Midbrain (tissue), 1 donor: ENCODE measurements at places on chromosomes 4 and X.
A peak's percentile ranks its signal among the peaks of the same experiment; 100 is the strongest.

DNA sequence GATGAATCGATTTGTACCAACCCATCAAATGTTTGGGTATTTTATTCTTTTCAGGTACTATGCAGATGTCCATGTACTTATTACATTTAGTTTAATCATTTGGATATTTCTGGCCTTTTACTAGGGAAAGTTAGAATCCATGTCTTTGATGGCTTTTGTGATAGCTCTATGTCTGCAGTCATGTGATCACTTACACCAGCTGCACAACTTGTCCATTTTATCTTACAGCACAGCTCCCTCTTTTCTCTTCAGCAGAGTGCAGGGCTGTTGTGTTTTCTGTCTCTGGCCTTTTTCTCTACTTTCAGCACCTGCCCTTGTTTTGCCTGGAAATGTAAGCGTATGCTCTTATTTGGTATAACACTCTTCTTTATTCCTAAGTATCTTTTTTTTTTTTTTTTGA is 30.6 kb downstream of the WWC2 start:
- peak; percentile 9 for DNase-seq

GRCh38 chrX:20233336-20233735 is 33.4 kb downstream of the RPS6KA3 start:
- no peak for DNase-seq

DNA sequence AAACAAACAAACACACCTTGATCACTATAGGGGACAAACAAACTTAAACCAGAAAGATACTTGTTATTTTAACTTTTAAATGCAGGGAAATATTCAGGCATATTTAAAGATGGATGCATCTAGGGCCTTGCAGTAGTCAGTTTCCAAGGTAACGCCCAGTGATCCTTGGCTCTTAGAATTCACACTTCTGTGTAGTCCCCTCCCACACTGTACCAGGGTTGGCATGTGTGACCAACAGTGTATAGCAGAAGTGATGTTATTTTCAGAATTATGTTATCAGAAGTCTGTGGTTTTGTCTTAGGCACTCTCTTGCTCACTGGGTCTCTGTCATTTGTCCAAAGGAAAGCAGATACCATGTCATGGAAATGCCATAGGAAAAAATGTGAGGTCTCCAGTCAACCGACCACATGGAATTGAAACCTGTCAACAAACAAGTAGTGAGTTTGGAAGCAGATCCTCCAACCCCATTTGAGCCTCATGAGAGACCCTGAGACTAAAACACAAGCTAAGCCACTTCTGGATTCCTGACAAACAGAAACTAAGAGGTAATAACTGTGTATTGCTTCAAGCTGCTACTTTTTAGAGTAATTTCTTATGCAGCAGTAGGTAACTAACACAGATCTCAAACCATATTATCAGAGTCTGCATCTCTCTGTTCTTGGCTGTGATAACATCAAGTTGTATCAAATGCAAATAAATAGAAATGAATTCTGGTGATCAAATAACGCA is 670.3 kb downstream of the KCTD8 start:
- DNase-seq: no peak

GRCh38 chrX:138986235-138986634 is 274.7 kb upstream of the FGF13 start:
- DNase-seq: no peak

GRCh38 chr4:185395238-185395955 is at the start of gene LRP2BP:
TSS of gene LRP2BP (minus strand) at chr4:185395924. CDS start at chr4:185378186, 17,738 bp downstream.
- DNase-seq: peak; percentile 91
